ENCODE measurements at places on chromosomes 4 and X. TPM values are rescaled to one million over a fixed set of nuclear protein-coding genes. Genes with fewer than 3 reads are reported as not detected.

- DNase-seq = no peak
Observed at GRCh38 chr4:45122406-45122805, 396.1 kb upstream of the GNPDA2 start.

- DNase-seq = no peak
Observed at GRCh38 chr4:119597377-119597776, 31.2 kb downstream of the PDE5A start.

DNA sequence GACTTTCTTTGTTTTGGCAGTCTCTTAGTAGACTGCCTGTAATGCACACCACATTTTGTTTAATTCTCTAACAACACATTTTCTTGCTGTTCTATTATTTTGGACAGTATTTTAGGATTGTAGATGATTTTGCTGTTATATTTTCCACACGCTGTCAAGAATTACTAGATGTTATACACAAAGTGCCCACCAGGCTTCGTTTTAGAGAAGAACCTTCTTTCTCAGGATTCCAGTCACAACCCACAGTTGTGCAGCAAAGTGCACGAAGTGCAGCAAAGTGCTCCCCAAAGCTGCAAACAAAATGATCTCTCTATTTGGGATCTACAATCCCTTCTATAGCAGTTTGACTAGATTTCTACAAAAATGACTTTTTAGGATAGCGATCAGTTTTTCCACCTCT is 2.4 kb downstream of the ZNF141 start:
- DNase-seq = no peak

- DNase-seq = no peak
Observed at GRCh38 chrX:8971116-8971515, 62.8 kb downstream of the FAM9B start.

DNA sequence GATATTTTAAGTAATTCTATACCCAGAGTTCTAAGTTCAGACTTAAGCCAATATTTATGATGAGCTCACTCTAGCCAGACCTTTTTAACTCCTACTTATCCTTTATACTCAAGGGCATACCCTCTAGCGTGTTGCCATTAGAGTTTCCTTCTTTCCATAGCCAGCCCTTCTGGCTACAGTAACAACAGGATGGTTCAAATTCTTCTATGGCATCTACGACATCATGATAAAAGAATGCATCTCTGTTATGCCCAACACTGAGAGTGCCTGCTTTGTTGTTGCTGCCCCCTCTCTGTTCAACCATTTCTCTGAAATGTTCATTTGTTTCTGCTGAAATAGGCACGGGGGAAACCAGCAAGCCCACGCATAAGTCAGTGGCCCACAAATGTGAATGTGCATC is 104.5 kb downstream of the UBE2NL start:
- DNase-seq = no peak

- DNase-seq = no peak
Observed at GRCh38 chr4:74112399-74113105, 13.6 kb upstream of the CXCL2 start.

GRCh38 chr4:11069083-11069482 is 359.6 kb downstream of the HS3ST1 start:
- no peak for DNase-seq

Gene GYPE
- 2.9 TPM for polyA plus RNA-seq

- DNase-seq = no peak
Observed at GRCh38 chr4:98688411-98689290, 30.2 kb upstream of the TSPAN5 start.

Gene SSX4
- polyA plus RNA-seq = not detected

Gene FABP2
- 0.70 TPM for polyA plus RNA-seq

GRCh38 chrX:23100826-23101225 is 101.1 kb downstream of the DDX53 start:
- no peak for DNase-seq

Gene CITED1
- polyA plus RNA-seq = 10.2 TPM

DNA sequence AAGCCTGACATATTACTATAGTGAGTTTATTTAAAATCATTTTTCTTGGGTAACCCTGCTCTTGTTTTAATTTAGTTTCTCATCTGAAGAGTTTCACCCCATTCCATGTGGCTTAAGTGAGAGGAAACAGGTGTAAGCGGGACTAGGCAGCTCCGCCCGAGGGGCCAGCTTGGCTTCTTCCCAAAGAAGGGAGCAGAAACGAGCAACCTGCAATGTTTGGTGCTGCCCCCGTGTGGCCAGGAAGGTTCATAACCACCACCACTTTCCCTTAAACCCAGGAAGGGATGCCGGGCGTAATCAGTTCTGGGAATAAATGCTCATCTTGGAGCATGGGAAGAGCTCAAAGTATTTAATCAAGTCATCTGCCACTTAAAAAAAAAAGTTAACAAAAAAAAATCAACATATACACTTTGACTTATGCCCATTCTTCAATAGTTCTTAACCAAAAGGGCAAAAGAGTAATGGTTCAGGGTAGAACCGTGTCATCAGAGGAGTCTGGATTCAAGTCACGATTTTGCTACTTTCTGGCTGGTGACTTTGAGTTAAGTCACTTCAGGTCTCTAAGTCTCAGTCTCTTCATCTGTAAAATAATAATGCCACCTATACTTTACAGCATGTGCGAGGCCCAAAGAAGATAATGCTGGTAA is 147.9 kb downstream of the NSUN7 start:
- peak; percentile 29 for DNase-seq

Data from left renal cortex interstitium (tissue), 4 donors.